Neural progenitor cell (in vitro differentiated cells): ENCODE measurements at places on chromosomes 7 and 10. TPM values are rescaled to one million over a fixed set of nuclear protein-coding genes. Genes with fewer than 3 reads are reported as not detected.
A peak's percentile ranks its signal among the peaks of the same experiment; 100 is the strongest.

Gene PKD1L1
- 0.07 and 0.09 TPM in 2 replicates for total RNA-seq

GRCh38 chr7:148348466-148348865, 242.1 kb upstream of the C7orf33 start:
- no peak overlapping the region for H3K4me3 ChIP-seq
- DNase-seq = no peak
- peaks cover 45% of the 10 kb centered on the region for H3K4me1 ChIP-seq
- H3K27ac ChIP-seq = no peak overlapping the region
- no peaks in the 10 kb centered on the region for H3K36me3 ChIP-seq

Gene CYP17A1
- total RNA-seq = not detected in 2 replicates

DNA sequence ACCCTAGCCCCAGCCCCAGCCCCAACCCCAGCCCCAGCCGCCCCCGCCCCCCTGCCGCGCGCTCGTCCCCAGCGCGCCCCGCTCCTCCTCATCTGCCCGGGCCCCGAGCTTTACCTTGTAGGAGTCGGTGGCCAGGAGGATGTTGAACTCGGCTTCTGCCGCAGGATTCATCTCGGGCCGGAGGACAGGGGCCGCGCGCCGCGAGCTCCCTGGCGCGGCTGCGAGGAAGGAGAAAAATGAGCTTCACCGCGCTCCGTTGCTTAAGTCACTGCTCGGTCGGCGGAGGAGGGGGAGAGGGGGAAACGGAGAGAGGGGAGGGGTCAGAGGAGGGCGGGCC, at the start of gene NAMPT:
Gene NAMPT (minus strand): TSS at position 270 of the 337 bp plus-strand sequence. CDS start 99 bp downstream, at position 171.
- peaks cover 32% of the 10 kb centered on the region for H3K4me1 ChIP-seq
- H3K36me3 ChIP-seq = no peaks in the 10 kb centered on the region
- H3K4me3 ChIP-seq = peak within 1 kb of the TSS; percentile 90
- peak within 1 kb of the TSS; percentile 98 for H3K27ac ChIP-seq
- H3K27me3 ChIP-seq = no peaks in the 10 kb centered on the region

DNA sequence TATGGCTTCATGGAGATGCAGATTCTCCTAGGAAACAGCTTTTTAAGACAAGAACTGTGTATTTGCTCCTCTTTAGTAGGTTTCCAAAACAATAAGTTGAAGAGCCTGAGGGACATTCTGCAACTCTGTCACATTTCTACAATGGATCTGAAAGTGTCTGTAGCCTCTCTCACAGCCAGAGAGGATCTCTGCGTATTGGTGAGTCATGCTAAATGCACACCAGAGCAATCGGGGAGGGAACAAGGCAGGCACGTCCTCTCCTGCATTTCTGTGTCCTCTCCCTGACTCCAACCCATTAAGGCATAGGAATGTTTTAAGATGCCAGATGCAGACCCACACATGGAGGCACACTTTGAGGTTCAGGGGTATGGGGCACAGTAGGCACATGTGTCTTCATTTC, 1126.4 kb upstream of the GHITM start:
- no peaks in the 10 kb centered on the region for H3K4me1 ChIP-seq
- H3K27ac ChIP-seq = no peak overlapping the region
- no peak for DNase-seq
- H3K4me3 ChIP-seq = no peak overlapping the region
- no peaks in the 10 kb centered on the region for H3K27me3 ChIP-seq
